H54 (cell line): ENCODE measurements at places on chromosomes 12 and 14.

DNA sequence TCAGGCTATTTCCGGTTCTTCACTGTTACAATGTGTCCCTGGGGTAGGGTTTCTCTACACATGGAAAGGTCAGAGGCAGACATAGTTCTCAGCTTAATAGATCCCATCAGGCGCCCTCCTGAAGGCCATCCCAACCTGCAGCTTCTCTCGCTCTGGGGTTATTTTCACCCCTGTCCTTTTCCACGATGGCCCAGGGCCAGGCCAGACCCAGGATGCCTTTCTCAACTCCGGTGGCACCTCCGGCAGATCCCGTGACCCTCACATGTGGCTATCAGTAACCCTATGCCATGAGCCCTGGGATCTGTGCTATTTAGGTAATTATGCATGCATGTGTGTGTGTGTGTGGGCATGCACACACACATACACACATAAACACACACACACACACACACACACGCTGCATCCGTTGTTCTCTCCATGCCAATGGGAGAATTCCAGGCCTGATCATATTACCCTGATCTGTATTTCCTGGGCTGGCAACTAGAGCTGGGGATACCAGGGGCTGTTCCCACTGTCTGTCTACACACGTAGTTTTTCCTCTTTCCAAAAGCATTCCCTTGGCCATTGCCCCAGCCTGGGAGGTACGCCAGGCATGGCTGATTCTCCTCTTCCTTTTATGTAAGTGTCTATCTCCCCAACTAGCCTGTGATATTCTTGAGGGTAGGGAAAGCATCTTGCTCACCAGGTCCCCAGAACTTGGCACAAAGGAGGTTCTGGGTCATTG, 51.2 kb upstream of the NOS1 start:
- no peak for DNase-seq

DNA sequence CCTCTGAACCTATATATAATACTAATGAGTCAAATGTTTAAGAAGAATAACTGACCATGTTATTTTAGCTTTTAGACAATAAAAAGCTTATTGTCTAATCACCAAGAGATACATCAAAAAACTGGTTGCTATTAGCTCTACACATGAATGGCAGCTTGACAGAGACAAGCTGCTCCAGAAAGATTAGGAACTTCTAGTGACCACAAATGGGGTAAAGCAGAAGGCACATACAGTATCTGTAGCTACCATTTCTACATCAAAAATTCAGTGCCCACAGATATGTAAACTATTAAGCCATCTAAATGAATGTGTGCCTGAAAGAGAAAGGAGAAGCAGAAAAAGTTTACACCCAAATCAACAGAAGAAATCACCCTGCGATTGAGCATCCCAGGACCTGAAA, 2.4 kb downstream of the AREL1 start:
- no peak for DNase-seq

DNA sequence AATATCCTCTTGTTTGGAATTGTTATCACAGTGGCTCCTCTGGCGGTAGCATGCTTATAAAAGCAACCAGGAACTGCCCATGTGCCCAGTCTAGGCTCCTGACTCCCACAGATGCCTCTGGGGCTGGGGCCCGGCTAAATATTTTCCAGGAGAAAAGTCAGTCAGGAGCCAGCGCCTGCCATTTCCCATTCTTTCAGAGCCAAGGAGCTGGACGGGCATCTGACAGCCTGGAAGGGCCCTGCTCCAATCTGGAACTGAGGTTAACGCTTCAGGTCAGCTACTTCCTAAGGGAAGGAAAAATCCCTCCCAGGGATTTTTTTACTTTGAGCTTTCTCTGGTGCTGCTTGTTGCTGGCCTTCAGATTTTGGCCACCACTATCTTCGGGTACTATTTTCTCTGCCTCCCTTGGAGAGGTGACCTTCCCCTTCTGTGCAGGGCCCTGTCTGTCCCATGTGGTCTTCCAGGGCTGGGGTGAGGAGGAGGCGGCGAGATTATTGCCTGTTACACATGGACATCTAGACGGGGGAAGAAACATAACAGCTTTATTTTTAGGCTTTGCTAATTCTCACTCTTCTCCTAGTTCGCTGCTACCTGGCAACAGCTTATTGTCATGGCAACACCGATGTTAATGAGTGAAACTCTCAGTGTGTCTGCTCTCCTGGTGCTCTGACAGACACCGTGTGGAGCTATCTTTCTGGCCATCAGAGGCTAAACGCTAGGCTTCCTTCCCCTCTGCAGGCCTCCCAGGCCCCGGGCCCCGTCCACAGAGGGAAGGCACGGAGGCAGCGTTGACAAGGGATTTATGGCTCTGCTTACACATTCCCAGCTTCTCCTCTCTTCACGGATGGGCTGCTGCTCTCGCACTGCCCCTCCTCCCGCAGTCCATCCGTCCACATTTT, 160.4 kb downstream of the CACNA1C start:
- DNase-seq: no peak

DNA sequence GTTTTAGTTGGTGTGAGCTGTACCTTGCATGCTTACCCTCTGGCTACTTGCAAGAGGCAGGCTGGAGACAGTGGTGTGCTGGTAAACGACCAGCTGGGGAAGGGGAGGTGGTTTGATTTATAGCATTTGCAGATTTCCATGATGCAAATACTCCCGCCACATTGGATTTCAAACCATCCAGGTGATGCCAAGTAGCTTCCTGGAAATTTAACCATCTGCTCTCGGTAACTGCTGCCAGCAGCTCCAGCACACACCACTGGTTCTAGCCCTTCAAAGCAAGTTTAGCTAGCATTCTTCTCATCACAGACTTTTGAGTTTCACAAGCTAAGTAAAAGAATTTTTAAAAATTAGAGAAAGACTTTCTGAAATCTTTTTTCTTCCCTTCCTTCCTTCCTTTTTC, 104.5 kb upstream of the AMIGO2 start:
- no peak for DNase-seq

DNA sequence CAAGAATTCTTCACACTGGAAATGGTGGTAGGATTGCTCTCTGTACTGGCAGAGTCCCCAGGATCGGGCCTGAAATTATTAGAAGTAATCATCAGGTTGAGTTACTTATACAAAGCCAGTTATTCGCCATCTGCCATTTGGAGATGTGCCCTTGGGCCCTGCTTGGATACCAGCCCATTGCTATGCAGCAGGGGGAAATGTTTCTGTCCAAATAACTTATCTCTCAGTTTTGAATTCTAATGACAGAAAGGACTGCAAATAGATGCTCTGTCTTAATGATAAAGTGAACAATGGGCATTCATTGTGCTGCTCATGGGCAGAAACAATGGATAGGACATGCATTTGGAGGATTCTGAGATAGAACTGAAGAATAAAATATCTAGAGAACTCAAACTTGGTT, 139.1 kb upstream of the PELI2 start:
- DNase-seq: no peak

DNA sequence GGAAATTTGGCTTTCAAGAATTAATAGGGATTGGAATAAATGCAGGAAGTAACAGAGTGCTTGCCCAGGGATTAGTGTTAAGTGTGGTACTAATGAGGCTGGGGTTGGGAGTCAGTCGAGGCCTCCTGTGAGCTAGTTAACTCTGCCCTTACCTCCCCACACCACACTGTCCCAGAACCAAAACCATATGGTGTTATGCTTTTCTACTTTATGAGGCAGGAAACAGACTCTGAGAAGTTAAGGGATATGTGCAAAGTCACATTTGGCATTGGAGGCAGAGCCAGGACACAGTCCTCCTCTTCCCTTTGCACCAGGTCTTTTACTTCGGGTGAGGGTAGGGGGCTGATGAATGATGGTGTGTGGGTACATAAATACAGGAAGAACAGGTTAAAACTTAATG, 41.9 kb downstream of the PELI2 start:
- no peak for DNase-seq

GRCh38 chr14:80477388-80478160, 266.3 kb upstream of the DIO2 start:
- no peak for DNase-seq

DNA sequence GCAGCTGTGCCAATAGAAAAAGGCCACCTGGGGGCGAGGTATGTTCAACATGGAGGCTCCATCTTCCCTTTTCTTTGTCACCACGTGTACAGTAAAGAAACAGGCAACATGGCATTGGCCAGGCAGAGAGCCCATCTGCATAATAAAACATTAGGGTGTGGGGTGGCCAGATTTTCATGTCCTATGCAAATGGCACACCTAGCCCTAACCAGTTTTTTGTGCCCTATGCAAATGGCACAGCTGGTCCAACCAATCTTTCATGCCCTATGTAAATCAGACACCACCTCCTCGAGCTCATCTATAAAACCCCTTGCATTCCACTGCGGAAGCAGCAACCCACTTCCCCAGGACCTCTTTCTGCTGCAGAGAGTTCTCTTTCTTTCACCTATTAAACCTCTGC, 149.1 kb upstream of the RGS6 start:
- DNase-seq: no peak

DNA sequence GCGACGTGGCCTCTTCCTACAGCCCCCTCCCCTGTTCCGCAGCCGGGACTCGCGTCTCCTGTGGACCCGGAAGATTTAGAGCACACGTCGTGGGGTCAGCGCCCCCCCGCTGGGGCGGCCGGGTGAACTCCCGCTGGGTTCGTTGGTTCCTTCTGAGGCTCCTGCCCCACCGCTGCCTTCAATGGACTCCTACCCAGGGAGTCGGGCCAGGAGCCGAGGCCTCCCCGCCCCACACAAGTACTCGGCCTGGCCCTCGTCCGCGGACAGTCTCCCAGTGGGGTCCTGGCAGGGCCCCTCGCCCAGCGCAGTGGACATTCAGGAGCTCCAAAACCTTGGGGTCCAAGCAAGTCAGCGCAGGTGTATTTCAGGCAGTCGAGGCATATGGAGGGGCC, 1.2 kb downstream of the MMP17 start:
- no peak for DNase-seq

DNA sequence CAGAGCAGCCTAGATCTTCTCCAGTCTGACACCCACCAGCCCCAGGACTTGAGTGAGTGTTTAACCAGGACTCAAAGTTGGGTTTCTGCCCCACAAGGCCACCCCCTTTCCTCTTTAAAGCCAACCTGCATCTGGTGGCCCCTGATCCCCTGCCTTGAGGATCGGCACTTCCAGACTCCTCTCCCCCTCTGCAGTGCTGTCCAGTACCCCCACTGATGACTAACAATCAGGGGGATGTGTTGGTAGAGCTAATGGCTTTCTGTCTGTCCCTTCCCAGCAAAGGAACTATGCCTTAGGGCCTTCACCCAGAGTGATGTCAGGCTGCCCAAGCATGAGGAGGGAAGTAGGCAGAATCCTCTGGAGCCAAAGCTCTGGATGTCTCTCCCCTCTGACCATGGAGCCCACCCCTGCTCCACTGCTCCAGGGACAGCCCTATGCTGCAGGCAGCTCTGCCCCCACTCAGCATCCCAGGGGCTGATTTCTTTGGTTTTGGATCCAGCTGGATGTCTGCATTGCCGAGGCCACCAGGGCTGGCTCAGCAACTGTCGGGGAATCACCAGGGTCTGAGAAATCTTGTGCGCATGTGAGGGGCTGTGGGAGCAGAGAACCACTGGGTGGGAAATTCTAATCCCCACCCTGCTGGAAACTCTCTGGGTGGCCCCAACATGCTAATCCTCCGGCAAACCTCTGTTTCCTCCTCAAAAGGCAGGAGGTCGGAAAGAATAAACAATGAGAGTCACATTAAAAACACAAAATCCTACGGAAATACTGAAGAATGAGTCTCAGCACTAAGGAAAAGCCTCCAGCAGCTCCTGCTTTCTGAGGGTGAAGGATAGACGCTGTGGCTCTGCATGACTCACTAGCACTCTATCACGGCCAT, 42.9 kb downstream of the DAD1 start:
- DNase-seq: no peak

DNA sequence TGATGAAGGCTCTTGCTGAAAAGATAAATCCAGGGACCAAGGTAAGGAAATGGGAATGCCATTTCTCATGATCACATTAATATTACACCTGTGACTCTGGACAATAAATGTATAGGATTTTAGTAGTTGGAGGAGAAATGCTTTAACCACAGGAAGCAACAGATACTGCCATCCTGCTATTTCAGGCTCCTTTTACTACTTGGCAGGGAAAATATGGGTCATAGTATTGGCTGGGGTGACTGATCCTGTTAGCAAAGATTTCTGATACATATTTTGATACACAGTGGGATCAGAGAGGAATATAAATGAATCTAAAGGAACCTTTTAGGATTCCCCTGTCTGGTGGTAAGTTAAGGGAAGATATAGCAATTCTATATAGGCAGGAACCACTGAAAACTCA, 115.0 kb downstream of the IGF1 start:
- DNase-seq: no peak

- DNase-seq: no peak
Measured at GRCh38 chr14:29663281-29663801, 264.3 kb downstream of the PRKD1 start.

DNA sequence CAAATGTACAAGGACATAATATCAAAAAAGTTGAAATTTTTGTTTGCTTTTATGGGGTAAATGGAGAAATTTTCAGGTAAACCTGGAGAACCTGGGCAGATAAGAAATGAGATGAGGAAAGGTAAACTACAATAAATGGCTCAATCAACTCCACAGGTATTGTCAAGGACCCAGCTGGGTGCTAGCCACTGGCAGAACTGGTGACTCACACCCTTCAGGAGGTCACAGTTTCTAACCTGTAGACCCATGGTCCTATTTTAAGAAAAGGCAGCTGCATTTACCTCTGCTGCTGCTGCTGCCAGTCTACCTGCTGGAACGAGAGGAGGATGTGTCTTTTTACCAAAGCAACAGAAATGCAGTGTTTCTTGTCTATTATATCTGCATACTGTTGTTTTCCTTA, 226.6 kb downstream of the ALG10B start:
- DNase-seq: no peak

DNA sequence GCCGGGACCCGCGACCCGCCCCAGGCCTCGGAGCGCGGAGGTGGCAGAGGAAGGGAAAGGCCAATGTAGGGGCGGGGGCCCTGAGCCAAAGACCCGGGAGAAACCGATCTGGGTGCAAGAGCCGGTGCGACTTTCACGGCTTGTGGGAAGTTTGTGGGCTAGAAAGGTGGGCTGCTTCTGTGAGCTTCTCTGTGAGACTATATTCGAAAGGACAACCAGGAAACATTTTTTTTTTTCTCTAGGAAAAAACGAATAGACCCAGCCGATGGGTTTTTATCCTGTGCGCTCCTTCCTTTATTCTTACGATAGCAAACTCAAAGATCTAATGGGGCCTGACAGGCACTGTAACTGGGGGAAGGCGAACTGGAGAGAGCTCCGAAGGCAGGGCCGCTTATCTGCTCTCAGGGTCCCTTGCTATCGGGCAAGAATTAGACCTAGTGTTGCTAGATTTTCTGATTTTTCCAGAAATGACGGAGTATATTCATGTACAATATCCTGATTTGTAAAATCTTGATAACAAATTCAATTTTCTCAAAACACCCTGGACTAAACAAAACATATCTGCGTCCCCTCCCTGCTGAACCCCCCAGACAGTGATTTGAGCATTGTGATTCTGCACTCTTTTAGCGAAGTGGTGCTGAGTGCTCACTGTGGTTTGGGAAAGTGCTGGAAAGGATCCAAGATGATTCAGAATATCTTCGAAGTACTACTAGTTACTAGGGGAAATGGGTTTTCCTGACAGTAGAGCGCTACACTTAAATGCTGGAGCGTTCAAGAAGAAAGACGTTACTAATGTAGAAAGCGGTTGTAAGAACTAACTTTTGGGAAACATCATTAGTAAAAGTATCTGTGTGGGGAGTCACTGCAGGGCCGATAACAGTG, 563 bp upstream of the STXBP6 start:
- no peak for DNase-seq
